RCC 7860 (cell line): ENCODE measurements at places on chromosomes 16 and 17.

GRCh38 chr16:77569406-77569805 is 134.6 kb upstream of the ADAMTS18 start:
- DNase-seq = no peak

DNA sequence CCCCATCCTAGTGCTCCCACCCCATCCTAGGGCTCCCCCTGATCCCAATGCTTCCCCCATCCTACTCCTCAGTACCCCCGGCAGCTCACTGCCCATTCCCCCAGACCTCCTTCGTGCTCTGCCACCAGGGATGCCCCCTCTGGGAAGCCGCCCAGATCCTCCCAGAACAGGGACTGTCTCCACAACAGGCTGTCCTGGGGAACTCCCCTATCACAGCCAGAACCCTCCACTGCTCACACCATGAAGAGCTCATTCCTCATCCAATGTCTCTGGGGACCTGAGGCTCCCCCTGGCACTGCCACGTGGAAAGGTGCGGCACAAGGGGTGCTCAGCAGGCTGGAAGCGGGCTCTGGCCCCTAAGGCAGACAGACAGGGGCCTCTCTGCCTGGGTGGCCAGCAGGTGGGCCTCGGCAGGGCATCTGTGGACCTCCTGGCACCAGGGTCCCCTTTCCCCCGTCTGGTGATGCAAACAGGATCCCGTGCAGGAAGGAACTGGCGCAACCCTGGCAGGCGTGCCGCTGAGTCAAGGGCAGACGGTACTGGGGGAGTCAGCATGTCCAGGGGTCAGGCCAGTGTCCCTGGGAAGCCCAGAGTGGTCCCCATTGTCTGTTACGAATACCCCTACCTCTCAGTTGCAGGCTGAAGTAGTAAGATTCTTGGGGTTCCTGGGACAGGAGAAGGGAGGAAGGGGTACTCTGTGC is 14.8 kb upstream of the PVALEF start:
- no peak for DNase-seq

DNA sequence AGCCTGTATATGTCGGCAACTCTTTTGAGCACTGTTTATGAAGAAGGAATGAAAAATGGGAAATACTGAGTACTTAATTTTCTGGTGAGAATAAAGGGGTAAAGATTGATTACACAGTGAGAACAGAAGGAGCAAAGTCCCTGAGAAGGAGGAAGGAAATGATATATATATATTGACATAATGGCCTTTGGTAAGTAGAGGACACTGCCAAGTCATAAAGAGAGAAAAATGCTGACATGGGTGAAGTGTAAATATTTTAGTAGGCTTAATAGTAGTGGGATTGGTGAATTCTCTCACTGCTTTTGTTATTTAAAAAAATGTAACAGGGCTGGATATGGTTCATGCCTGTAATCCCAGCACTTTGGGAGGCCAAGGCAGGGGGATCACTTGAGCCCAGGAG is 16.2 kb downstream of the VMP1 start:
- no peak for DNase-seq

GRCh38 chr16:64269756-64270155 is 852.1 kb downstream of the CDH11 start:
- no peak for DNase-seq

DNA sequence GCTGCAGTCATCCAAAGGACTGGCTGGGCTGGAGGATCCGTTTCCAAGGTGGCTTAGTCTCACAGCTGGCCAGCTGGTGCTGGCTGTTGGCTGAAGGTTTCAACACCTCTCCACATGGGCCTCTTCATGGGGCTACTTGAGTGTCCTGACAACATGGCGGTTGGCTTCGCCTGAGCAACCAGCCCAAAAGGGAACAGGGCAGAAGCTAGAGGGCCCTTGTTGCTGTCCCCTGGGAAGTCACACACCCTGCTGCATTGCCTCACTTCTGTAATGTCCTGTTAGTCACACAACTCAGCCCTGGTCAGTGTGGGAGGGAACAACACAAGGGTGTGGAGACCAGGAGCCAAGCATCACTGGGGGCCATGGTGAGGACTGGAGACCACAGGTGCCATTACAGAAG is 36.6 kb downstream of the C16orf78 start:
- no peak for DNase-seq

DNA sequence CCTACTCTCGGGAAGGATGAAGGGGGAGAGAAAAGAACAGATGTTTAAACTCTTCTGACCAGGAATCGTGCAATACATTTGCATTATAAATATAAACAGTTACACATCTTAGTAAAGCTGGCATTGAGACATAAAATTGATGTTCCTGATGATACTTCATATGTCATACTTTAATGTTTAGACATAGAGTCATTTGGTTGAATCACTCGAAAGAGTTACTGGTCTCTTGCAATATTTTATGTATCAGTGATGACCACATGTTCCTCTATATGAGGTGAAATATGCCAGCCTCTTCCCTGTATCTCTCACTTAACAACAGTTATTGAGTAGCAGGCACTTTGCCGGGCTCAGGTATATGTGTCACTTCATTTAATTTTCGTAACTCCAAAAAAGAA is 49.7 kb upstream of the PMFBP1 start:
- DNase-seq = no peak

DNA sequence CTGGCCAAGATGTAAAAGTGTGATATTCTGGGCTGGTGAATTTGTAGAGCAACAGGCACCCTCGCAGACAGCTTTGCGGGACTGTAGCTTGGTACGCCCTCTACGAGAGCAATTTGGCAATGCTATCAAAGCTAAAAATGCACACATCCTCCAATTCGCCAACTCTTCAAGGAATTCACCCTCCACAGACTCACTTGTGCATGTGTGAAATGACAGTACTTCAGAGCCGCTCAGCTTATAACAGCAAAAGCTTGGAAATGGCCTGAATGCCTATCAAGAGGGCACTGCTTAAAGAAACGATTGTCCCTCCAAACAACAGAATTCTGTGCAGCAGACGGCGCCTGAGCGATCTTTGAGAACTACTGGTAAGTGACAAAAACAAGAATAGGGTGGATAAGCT is 130.8 kb downstream of the SDK2 start:
- no peak for DNase-seq

DNA sequence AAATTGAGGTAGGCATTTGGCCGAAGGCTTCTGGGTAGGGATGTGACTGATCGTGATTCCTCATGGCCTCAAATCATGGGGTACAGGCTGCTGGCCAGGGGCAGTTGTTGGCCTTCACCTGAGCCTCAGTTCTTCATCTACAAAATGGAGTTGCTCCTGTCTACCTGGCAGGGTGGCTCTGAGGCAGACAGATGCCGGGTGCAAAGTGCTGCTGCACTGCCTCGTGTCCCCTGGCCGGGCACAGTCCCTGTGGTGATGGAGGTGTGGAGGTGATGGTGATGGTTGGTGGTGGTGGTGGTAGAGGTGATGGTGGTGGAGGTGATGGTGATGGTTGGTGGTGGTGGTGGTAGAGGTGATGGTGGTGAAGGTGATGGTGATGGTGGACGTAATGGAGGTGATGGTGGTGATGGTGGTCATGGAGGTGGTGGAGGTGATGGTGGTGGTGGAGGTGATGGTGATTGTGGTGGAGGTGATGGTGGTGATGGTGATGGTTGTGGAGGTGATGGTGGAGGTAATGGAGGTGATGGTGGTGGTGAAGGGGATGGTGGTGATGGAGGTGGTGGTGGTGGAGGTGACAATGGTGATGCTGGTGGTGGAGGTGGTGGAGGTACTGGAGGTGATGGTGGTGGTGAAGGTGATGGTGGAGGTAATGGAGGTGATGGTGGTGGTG is 52.6 kb downstream of the RNF213 start:
- DNase-seq = no peak

DNA sequence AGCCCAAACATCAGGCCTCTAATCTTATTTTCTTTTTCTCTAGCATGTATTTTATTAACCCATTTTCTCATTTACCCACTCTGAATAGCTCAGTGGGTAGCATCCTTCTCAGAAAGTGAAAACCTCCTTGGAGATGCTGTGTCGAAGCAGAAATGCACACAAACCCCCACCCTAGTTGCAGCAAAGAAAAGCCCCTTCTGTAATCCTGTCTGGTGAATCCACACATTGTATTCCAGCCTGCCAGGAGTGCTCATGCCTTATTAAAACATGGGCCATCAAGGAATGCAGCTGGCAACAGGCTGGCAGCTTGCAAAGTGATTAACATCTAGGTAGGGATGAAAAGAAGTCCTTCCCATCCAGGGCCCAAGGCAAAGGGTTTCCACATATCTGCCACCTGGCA is 39.7 kb upstream of the AXIN2 start:
- DNase-seq = no peak

- DNase-seq = no peak
Measured at GRCh38 chr16:78931678-78932077, 668.9 kb downstream of the MAF start.

DNA sequence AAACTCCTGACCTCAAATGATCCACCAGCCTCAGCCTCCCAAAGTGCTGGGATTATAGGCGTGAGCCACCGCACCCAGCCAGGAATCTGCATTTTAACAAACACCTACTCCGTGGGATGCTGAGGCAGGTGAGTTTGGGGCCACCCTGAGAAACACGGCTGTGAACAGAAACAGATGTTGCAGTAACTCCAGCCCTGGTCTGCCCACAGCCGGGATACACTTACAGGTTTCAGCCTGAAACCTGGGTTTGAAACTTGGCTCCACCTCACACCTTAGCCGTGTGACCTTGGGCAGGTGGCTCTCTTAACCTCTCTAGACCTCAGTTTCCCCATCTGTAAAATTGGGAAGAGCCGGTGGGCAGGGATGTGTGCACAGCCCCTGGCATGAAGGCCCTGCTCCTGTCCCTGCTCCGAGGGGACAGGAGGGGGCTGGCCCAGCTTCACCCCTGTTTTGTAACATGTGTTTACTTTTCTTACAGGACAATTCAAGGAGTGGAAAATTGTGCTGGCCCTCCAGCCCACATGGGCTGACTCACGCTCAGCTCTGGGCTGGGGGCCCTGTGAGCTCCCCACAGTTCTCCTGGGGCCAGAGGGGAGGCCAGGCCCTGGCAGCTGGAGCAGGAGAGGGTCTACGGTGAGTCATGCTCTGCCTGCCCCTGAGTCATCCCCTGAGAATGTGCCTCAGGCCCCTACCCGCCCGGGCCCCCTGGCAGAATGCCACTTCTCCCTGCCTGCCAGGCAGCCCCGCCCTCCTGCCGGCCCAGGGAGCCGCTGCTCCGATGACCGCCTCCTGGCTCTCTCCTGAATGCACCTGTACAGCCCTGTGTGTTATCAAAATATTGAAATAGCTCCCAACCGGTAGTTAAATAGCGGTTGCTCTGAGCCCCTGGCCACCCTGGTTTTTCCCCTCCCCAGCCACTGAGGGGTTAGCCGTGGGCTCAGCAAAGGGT is 7.7 kb upstream of the PPL start:
- peak; percentile 97 for DNase-seq

GRCh38 chr17:76318586-76318985 is 10.5 kb upstream of the QRICH2 start:
- DNase-seq = no peak
